Left cardiac atrium (tissue), 4 donors: ENCODE measurements at places on chromosomes 12 and 14.

- DNase-seq: no peak
Measured at GRCh38 chr14:32710731-32711680, 227.7 kb upstream of the NPAS3 start.

DNA sequence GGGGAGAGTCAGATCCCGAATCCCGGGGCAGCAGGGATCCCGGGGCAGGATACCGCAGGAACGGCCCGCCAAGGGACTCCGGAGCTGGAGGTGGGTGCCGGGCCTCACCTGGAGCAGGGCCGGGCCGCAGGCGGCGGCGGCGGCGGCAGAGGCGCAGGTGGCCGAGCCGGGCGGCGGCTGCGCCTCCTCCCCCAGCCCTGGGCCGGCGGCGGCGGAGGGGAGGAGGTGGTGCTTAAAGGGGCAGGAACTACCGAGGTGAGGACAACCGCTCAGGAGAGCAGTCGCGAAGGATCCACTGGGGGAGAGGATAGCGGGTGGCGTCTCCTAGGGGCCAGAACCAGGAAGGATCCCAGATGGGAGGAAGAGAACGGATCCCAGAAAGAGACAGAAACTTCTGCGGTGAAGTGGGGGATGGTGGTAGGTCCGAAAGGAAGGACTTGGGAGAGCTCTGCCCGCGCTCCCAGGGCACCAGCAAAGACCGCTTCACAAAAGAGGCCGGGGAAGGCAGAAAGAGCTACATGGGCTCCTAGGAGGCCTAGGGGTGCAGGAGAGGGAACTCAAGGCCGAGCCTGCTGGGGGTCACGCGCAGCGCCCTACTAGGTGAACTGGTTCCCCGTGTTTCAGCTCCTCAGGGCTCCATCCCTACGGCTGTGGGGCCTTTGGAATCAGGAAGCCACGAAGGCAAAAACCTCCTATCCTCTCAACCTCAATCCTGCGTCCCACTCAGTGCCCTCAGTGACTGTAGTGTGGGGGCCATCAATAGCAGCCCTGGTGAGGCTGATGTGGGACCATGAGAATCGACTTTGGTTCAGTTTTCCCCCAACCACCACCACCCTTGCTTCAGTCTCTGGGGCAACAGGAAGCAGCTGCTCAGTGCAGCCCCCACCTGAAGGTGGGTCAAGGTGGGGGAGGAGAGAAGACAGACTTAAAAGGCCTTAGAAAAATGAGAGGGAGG is 5.0 kb upstream of the BAZ2A start:
- DNase-seq: peak; percentile 72

GRCh38 chr14:97337267-97337666 is 540.1 kb downstream of the VRK1 start:
- no peak for DNase-seq

DNA sequence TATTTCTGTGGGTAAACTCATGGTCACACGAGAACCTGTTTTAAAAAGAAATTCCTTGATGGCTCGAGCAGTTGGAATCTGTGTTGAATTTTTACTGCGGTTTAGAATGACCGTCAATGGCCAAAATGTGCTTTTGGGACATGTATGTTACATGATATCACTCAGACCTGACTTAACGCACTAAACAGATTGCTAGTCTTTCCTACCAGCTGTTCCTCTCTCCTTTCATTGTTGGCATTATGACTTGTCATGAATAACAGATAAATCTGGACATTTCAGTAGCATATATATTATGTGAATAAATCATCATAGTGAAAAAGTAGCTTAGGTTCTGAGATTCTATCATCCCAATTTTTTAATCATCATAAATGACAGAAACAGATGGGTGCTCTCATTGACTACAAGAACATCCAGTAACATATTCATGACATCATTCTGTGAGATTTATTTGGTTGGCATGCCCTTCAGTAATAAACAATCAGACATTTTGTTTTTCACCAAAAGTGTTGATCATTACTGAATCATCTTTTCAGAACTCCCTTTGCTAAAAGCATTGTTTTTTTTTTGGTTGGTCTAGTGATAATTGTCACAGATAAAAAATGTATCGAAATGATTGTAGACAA is 57.9 kb upstream of the NAV3 start:
- DNase-seq: no peak
